Right hindlimb (tissue), 1 donor: ENCODE measurements at places on chromosomes 5 and 9.
A peak's percentile ranks its signal among the peaks of the same experiment; 100 is the strongest.

GRCh38 chr5:124457901-124458300 lies 288.5 kb downstream of the ZNF608 start:
- no peak for DNase-seq

- DNase-seq = peak; percentile 59
These were observed 80.1 kb downstream of the COL15A1 start for GRCh38 chr9:99023831-99024230.

DNA sequence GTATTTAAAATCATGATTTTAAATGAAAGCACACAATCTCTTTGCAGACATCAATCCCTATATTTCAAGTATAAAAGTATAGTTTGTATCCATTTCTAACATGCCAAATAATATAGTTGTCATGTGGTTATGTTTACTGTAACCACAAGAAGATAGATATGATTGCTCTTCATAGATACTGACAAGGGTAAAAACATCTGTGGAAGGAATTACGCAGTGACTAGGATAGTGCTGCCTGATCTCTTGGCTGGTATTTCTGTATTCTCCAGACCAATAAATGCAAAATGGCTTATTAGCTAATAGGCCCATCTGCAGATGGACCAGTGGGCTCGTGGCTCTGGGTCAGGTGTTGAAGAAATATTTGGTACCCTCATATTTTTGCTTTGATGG lies 34.9 kb upstream of the FBN2 start:
- DNase-seq = no peak

- DNase-seq = no peak
These were observed 981 bp downstream of the TCOF1 start for GRCh38 chr5:150358261-150359095.

DNA sequence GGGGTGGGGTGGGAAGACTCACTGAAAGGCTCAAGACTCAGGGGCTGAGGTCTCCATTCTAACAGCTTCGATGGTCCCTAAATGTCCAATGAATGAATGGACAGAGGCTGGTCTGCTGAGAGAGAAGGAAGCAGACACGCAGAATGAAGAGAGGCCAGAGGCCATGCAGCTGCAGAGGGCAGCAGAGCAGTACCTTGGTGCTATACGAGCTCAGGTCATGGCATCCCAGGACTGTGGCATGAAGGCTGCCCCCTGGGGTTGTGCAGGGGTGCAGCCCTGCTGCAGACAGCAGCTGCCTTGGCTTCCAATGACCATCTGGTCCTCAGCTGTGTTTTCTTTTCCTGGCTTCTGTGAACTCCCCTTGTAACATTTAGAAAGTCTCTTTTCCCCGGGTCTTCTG lies 15.2 kb upstream of the CORO2A start:
- DNase-seq = no peak

DNA sequence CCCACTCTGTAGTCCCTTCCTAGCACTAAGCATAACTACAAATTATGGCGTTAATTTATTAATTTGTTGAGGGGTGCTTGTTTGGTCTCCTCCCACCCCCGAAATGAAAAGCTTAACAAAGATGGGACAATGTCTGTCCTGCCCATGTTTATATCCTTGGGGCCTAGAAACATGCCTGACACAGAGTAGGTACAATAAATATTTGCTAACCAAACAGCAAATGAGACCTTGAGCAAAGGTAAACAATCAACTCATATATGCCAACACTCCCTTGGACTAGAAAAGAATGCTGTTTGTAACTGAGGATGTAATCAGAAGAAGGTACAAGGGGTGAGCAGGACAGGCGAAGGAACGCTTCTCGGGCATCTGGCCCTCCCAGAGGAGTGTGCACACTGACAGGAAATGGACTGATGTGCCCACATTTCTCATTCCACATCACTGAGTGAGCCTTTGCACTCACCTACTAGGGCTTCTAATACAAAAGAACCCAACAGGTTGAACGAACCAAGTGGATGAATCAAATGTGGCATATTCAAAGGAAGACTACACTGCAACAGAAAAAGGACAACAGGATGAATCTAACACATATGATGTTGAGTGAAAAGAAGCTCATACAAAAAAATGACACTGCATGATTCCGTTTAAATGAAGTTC lies 66.8 kb downstream of the MED27 start:
- no peak for DNase-seq

DNA sequence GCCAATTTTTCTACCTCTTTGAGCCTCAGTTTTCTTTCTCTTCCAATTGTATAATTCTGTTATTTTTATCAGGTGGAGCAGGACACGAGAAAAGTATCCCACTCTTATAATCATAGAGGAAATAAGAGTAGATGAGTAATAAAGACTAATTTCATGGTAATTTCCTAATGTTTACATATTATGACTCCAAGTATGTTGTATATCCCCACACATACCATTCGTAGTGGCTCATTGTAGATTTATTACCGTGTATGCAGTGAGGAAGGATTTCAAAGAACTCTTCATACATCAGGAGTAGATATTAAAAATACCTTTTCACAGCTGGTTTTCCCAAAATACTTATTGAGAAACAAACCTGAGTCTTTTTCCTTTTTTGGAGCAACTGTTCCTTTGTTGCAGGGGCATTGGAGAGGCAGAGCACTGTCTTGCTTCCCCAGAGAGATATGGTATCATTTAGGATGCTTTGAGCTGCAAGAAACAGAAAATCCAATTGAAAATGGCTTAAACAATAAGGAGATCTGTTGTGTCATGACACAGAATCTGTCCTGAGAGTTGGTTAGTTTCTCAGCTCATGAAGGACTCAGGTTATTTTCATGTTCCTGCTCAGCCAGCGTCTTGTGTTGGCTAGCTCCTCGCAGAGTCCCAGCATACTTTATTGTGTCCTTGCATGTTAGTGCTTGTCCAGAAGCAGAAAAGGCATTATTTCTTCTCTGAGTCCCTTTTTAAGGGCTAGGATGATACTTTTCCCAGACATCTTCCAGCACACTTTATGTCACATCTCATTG lies 291.2 kb downstream of the ARHGAP26 start:
- DNase-seq = no peak

DNA sequence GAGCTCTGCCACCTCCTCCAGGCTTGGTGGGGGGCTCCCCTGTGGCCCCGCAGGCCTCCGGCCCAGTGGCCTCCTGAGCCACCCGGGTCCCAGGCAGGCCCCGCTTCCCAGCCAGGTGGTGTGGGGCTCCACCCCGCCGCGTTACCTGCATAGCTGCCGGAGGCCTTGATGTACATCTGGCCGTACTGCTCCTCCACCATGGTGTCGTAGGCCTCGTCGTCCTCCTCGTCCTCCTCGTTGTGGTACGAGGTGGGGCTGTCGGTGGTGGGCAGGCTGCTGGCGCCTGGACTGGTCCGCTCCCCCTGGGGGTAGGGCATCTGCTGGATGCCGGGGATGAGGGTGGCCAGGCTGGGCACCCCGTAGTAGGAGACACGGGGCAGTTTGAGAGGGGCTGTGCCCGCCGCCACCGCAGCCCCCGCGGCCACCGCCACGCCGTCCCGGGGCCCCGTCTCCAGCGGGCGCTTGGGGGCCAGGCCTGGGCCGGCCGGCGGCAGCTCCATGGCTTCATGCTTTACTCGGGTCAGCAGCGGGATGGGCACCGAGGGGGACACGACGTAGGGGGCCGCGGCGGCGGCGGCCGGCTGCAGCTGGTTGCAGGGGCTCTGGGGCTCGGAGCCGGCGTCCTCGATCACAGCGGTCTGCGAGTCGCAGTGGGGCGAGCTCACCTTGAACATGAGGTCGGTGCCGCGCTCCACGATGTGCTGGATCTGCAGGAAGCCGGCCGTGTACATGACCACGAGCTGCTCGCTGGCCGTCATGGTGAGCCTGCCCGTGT lies 45.4 kb downstream of the NACC2 start:
- DNase-seq = no peak

DNA sequence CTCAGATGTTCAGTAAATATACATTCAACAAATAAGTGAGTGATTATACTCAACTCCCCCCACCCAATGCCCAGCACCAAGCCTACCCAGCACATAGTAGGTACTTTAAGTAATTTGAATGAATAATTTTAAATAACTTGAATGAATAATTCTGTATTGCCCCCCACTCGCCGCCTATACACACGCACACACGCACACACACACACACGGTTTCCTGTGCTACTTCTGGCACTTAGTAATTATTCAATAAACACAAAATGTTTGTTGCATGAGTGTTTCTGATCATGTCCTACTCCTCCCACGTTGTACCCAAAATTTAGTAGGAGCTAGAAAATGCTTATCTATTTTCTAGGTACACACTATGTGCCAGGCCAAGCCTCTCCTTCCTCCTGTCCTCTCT lies 16.2 kb downstream of the PCDH12 start:
- DNase-seq = no peak

DNA sequence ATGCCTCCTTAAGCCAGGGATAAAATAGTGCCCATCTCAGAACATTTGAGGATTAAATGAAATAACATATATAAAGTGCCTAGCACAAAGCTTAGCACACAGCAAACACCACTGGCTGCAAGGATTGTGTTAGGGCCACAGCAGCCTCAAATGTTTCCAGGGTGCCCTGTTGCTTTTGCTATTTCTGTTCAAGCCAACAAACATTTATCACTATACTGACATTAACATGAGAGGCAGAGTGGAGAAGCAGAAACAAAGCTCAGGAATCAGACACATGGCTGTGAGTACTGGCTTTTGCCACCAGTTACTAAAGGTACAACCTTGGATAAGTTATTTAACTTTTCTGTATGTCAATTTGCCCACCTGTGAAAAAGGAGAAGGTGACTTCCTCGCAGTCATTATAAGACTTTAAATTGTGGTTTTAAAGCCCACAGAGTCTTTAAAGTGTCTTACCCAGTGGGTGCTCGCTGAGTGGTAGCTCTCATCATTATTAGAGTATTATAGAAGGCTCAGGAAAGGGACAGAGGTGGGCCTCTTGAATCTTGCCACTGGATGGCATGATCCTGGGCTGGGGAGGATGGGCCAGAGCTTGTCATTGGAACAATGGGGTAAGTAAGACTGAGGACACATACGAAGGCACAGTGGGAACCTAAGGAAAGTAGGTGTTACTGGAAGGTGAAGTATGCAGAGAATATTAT lies 98.2 kb downstream of the MARCHF3 start:
- no peak for DNase-seq

- no peak for DNase-seq
These were observed 36.0 kb downstream of the NR6A1 start for GRCh38 chr9:124735121-124735520.

DNA sequence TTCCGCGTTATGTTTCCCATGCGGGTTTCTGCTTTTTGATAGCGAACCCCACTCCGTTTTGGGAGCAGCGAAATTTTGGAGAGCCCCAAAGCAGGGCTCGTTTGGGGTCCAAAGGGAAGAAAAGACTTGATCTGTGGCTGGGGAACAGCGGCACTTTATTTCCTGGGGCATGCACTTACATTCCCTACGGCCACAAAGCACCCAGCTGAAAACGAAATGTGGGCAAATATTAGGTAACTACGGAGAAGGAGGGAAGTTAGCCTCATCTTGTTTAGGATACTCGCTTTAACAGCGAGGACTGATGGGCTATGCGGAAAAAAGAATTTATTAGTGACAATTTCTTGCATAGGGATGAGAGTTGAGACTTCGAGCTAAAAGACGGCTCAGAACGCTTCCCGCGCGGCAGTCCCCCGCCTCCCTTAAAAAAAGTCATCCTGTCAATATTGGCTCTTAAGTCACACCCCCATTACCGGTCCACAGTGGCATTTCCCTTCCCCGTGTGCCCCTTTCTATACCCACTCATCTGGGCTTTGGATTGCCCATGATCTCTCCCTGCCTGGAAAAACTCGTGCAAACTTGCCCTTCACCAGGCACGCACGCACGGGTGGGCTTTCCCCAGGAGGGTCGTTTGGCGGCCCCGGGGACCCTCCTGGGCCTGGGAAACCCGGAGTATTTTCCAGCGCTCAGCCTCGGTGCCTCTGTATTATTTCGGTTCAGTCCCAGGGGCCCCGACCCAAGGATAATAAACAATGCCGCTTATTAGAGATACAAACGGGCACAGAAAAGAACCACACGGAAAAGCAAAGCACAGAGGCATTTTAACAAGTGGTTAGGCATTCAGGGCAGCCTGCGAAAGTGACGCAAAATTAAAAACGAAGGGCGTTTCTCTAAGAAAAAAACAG lies 35.8 kb upstream of the NFIB start:
- DNase-seq = peak; percentile 53

- DNase-seq = no peak
These were observed 330 bp downstream of the TBC1D2 start for GRCh38 chr9:98255061-98255577.

GRCh38 chr5:45274241-45274640 lies 421.9 kb downstream of the HCN1 start:
- DNase-seq = no peak

GRCh38 chr5:165877475-165877874 lies 2372.1 kb downstream of the MAT2B start:
- no peak for DNase-seq

DNA sequence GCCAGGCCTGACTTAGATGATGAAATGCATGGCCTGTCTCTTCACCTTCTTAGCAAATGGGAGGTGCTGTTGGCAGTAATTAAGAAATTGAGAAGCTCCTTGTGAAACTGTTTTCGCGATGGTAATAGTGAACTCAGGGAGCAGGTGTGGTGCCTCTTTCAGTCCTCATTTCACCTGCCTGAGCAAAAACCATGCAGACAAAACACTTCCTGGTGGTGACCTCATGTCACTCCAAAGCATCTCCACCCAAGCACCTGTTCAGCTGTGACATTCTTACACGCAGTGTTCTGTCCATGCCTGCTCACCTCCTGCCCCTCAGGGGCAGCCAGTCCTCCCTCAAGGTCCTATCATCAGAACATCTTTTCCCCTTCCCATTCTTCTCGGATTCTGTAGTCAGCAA lies 146.5 kb downstream of the CD180 start:
- no peak for DNase-seq

GRCh38 chr5:96794757-96795156 lies 13.0 kb downstream of the ERAP1 start:
- no peak for DNase-seq

DNA sequence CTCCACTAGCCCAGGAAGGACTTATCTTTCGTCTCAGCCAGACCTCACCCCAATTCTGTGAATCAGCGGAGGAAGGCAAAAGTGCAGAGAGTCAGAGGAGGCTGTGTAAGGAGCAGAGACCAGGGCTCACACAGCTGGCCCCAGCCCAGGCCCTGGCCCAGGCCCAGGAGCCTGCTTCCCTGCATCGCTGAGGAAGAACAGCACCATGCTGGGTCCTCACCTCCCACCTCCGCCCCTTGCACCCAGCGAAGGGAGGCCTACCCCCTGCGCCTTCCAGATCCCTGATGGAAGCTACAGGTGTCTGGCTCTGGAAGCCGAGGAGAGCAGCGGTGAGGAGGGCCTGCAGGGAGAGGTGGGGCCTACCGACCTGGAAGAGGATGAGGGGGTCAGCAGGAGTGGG lies 22.3 kb upstream of the SYNPO start:
- DNase-seq = no peak

GRCh38 chr5:179413711-179414458 lies 68.6 kb upstream of the ADAMTS2 start:
- no peak for DNase-seq

DNA sequence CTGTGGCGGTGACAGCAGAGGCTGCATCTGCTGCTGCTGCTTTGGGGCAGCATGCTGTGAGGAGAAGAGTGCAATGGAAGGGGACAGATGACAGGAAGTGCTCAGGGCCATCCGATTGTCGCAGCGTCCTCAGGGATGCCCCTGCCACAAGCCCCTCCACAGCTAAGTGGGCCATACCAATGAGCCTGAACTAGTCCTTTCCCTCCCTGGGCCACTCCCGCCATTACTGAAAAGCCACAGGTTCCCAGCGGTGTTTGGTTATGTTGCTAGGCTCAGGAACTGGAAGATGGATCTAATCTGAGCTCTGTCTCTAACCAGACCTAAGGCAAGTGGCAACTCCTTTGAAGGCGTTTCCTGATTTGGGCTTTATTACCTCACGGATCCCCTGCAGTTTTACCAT lies 109.2 kb downstream of the GAPVD1 start:
- DNase-seq = no peak
